ENCODE measurements at places on chromosomes 7 and 10.

GRCh38 chr7:55030314-55030713 lies 11.5 kb downstream of the EGFR start:
- DNase-seq: no peak

DNA sequence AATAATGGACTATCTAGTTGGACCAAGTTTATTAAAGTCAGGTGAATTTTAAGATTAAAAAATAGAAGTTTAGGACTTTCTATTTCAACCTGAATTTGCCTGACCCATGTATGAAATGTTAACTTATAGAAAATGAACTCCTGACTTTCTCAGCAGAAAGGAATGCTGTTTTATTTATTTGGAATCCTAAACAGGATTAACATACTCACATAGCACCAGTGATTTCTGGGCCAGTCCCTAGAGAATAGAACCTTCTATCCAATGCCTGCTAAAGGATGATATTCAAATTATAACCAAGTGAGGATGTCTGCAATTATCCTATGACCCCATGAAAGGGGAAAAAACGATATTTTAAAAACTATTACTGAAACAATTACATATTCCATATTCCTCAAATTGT lies 148.8 kb downstream of the CHRM2 start:
- DNase-seq: no peak

- DNase-seq: no peak
These were observed 103.4 kb downstream of the SRPK2 start for GRCh38 chr7:105285118-105285874.

DNA sequence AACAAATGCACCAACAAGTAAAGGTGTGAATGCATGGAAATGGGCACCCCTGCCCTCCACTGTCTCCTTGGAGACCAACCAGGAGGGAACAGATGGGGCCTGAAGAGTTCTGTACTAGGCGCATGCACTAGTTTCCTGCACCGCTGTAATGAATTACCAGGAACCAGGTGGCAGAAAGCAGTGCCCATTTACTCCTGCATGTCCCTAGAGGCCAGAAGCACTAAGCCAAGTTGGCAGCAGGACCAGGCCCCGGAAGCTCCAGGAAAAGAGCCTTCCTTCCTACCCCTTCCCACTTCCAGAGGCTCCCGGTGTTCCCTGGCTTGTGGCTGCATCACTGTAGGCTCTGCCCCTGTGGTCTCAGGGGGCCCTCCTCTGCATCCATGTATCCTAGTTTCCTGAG lies 237.5 kb upstream of the PPP2R2D start:
- no peak for DNase-seq

DNA sequence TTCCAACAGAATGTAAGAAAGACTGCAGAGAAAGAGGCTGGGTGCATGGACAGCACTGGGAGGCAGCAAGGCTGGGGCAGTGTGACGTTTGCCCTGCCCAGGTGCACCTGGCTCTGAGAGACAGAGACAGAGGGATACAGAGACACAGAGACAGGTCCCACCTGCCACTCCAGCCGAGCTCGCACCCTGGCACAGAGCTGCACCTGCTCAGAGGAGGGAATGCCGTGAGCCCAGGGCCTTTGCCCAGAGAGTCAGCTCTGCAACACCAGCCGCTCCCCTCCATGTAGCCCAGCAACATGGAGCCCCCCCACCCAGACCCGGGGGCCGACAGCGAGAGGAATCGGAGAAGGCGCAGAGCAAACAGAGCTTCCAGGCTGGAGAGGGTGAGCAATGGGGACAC lies 35.3 kb upstream of the PROSER2 start:
- no peak for DNase-seq

DNA sequence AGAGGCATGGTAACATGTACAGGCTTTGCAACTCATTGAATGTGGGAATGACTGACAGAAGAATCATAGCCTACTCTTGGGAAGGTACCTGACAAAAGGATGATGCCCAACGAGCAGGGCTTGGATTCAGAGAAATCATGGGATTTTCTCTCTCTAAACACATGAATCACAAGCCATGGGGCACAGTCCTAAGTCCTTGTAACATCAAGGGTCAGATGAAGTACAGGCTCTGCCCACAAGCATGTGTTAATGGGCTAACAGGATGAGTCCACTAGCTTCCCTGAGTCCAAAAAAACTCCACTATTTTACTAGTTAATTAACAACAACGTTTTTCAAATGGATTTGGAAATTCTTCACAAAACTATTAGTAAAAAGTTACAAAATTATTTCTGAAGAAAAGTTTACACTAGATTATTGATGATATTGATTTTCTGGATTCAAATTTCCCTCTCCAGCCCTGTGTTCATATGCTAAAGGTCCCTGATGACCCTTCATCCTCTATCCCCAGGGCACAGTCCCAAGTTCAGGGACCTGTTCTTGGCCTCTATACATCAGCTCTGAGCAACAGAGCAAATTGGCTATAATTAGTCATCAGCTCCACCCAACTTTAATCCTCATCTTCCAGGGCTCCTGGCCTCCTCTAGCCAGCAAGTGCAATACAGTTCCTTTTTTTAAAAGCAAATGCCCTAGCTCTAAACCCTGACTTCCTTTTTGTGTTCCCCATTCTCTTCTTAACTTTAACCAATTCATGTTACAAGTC lies 99.8 kb downstream of the GSAP start:
- no peak for DNase-seq

DNA sequence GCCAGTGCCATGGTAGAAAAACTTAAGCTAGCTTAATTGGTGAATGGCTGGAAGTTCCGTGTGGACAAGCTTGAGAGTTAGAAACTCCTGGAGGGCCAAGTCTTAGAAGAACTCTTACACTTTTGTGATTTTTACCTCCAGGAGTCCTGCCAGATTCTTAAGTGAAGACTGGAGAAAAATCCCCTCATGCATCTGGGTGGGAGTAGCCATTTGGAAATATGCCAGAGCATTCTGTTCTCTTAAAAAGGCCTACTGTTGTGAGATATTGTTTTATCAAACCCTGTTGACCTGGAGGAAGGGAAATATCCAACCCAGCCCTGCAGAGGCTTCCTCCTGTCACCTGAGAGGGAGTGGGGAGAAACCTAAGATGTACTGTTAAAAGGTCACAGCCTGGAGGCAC lies 17.6 kb upstream of the MCM10 start:
- no peak for DNase-seq

DNA sequence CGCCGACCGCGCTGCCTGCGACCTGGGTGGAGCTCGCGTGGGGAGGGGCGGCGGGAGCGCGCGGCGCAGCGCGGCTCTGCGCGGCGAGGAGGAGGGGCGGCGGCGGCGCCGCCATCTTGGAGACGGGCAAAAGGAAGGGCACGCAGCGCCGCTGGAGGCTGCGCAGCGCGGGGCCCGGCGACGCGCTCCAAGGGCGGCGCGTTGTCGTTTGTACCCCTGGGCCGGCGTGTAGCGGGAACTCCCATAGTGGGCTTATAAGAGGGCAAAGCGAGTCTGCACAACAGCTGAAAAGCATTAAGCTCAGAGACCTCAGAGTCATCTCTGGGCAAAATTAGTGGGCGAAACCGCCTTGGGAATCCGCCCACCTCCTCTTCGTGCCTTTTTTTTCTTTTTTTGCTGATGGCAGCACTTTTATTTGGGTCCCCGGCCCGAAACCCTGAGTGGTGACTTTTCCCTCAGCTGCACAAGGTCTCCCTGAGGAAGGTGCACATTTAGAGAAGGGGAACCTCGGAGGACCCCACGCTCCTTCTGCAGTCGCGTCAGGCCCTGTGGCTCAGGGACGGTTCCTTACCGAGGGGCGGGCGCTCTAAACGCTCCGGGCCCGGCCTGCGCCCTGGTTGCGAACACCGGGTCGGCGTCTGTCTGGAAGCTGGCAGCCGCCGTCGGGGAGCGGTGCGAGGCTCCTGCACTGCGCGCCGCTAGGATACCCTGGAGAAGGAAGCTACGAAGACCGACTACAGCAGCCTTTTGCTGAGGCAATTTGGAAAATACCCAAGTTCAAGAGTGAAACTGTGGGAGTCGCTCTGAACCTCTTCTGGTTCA lies 428 bp upstream of the MCMBP start:
- DNase-seq: no peak

GRCh38 chr10:21531164-21531563 lies 2.9 kb upstream of the MLLT10 start:
- DNase-seq: no peak

DNA sequence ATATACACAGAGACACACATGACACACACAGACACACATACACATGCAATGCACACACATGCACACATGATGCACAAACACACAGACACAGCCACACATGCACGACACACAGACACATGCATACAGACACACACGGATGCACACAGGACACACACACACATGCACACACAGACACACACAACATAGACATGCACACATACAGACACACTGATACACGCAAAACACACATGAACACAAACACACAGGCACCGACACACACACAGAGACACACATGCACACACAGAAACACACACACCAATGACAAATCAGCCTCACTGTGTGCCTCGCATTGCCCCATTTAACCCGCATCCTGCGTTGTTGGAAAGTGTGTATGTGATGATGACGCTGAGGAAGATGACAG lies 232.4 kb downstream of the ADARB2 start:
- DNase-seq: no peak

DNA sequence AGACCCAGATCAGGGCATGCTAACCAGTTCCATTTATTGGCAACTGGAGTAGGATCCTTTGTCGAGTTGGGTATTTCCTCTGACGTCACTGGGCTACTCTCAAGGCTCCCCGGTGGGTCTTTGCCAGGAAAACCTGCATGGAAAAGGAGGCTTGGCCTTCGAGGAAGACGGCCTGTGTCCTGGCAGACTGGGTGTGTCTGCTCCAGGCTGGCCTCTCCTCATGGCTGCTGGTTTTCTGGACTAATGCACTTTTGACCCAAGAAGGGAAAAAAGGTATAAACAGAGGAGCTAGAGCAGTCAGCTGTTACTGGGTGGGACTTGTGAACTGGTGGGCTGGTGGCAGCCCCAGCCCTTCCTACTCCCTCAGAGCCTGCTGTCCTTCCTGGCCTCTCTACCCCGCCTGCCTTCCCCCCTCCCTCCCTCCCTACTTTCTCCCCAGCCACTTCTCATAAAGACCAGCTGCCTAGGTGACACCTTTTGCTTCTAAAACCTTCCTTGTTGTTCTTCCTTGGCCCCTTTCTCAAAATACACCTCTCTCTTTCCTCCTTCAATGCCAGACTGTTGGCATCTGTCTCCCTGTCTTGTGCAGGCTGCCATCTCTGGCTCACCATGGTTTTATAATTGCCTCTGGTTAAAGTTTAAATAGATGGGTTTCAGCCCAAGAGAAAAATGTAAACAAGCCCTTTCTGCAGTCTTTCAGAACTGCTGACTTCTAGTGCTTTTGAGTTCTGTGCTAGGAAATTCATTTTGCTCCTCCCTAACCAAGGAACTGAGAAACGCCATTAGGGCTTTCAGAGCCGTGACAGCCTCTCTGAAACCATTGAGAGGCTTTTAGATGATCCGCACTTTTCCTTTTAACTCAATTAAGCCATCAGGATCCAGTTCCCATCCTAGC lies 101.8 kb upstream of the MKLN1 start:
- no peak for DNase-seq

DNA sequence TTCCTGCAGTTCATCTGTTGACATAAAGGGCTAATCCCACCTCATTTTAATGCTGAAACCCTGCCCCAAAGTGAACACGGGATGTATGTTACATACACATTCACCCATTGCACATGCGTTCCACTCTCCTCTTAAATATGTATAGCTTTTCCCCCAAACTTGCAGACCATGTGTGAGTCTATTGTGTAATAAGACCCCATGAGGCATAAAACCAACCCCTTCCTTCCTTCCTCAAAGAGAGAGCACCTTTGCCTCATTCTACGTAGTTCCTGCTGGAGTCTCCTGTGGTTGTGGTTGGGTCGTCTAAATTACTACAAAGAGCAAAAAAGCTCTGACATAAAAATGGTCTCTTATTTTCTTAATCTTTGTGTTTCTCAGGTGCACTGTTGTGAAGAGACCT lies 345.7 kb upstream of the KLF6 start:
- DNase-seq: no peak

- DNase-seq: no peak
These were observed 40.7 kb downstream of the LEP start for GRCh38 chr7:128281605-128282380.

DNA sequence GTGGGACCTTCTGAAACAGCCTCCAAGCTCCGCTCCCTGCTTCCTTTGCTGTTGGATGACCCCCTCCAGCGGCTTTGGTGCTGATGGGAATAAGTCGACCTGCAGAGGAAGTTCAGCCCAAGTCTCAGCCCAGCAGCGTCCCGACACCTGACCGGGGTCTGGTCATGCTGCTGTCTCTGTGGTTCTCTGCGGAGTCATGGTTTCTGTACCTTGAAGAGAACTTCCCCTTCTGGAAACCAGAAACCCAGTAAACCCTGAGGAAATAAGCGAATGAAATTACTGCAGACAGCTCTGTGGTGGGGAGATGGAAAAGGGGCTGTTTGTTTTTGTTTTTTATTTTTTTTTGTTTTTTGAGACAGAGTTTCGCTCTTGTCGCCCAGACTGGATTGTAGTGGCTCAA lies 18.3 kb upstream of the ZNF12 start:
- no peak for DNase-seq

DNA sequence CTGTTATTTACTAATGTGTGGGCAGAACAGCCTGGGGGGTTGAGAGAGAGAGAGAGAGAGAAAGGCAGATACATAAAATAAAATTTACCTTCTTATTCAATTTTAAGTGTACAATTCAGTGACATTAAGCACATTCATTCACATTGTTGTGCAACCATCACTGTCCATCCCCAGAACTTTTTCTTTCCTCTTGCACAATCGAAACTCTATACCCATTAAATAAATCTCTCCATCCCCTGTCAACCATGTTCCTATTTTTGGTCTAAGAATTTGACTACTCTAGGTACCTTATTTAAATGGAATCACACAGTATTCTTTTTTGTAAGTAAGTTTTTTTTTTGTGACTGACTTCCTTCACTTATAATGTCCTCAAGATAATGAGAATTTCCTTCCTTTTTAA lies 181.6 kb downstream of the SND1 start:
- DNase-seq: no peak

DNA sequence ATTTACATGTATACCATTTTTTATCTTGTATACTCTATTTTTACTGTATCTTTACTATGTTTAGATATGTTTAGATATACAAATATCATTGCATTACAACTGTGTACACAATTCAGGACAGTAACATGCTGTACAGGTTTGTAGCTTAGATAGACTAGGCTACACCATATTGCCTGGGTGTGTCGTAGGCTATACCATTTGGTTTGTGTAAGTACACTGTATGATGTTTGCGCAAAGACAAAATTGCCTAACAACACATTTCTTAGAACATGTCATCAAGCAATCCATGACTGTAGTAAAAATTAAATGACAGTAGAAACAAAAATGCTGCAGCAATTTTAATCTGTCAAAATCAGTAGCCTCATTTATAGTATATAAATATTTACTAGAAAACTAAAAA lies 812.2 kb downstream of the GRM8 start:
- DNase-seq: no peak

- DNase-seq: no peak
These were observed 65.7 kb downstream of the RAB11FIP2 start for GRCh38 chr10:117980755-117981702.

DNA sequence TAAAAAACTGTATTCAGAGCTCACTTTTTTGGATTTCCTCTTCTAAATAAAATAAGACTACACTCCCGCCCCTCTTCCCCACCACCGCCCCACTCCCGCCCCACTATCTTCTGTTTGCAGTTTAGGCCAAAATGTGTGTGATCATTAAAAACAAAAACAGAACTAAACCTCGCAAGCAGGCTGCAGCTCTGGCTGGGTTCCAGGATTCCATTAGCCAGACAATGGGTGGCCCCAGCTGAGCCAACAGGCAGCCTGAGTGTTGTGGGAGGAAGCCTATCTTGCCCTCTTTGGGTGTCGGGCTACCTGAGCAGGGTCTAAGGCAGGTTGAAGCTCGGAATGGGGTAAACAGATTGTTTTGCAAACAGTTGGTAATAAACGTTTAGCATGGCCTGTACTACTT lies 41.7 kb downstream of the ARL4A start:
- DNase-seq: no peak

GRCh38 chr10:60410970-60411369 lies 21.3 kb upstream of the ANK3 start:
- no peak for DNase-seq
